Right renal cortex interstitium (tissue), 3 donors: ENCODE measurements at places on chromosomes 5 and 9.

- DNase-seq = no peak
These were observed 181.1 kb upstream of the MEF2C start for GRCh38 chr5:89064054-89064453.

GRCh38 chr9:9605681-9606080, 1007.1 kb downstream of the PTPRD start:
- no peak for DNase-seq

- no peak for DNase-seq
These were observed 25.3 kb upstream of the CAMSAP1 start for GRCh38 chr9:135932656-135933055.

DNA sequence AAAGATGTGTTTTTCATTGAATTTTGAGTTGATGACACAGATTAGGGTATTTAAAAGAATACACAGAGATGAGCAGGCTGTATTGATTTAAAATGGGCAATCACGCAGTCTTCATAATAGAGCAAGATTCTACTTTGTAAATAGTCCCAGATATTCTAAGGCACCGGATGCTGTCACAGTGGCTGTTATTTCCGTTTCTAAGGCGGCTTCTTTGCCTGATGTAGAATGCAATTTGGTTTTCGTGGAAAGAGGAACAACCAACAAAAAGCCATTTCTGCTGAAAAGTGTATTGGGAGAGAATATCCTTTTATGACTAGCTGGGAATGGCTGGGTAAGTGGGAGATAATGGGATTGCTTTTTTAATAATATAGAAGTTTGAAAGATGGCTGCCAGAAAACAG, 17.5 kb downstream of the PRKACG start:
- DNase-seq = no peak
